ENCODE measurements at places on chromosomes 2 and 18.

DNA sequence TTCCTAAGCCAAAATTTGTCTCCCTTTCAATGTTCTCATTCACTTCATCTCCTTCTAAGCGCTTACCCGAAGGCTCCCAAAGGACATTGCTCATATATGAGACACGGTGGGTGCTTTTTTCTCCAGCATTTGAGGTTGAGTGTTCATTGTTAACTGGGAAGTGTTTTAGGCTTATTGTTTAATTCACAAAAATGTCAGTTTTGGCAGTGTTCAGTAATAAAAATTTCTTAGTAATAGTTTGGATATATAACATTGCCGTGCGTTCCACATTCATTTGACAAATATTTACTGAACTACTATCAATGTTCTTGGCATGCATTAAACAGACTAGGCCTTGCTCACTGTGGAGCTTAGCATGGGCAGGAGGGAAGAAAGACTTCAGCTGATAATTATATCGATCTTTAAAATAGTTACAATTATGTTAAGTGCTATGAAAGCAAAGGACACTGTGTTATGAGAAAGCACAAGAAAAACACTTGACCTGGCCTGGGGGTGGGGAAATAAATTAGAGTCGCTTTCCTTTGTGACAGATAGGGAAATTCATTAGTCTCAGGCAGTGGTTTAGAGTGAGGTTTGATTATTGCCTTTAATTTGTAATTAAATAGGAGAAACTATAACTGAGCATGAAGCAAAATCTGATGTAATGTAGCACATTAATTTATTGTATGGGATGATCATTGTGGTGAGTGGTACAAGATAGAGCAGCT is 82.2 kb upstream of the DOCK10 start:
- no peak for DNase-seq

DNA sequence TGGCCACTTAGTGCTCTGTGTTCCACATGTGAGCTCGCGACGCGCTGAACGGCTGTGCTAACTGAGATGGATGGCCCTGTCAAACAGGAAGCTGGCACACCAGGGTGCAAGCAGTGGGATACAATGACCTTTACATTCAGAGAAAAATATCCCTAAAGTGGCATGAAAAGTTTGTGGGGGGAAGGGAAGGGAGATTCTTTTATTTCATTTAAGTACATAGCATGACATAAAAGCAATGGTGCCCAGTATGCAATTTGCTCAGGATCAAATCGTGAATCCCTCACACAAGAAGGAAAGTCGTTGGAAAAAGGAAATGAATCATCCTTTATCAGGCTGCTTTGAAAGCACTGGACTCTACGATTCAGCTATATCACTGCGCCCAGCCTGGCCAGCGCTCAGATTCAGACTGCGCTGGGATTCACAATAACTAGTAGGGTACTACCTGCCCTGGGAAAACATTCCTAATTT is 26.0 kb downstream of the SATB2 start:
- no peak for DNase-seq

GRCh38 chr2:241505781-241506201 is 2.6 kb downstream of the STK25 start:
- DNase-seq = no peak

DNA sequence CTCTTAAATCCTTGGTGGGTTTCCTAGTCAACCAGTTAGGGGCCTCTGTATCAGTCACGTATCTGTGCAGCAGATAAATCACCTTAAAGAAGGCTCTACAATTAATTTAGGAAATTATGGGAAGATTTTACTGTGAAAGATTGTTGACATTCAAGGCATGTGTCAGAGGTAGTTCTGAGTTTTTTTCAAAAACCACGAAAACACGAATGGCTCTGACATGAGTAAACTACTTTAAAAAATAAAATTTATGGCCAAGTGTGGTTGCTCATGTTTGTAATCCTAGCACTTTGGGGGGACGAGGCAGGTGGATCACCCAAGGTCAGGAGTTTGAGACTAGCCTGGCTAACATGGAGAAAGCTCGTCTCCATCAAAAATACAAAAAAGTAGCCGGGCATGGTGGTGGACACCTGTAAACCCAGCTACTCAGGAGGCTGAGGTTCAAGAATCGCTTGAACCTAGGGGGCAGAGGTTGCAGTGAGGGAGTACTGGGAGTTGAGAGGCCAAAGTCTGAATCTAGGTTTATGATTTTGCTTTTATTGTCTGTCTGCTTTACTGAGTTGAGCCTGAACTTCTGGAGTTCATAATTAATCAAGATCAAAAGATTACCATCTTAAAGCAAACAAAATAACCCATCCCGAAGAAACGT is 77.1 kb downstream of the SPRED2 start:
- no peak for DNase-seq

- DNase-seq = no peak
Measured at GRCh38 chr18:23077493-23078256, 57.6 kb upstream of the CABLES1 start.

- DNase-seq = no peak
Measured at GRCh38 chr2:55923091-55923981, at the start of gene EFEMP1. TSS of gene EFEMP1 (minus strand) at chr2:55923782. CDS start at chr2:55922440, 1,342 bp downstream.

GRCh38 chr18:7686278-7686677 is 119.2 kb downstream of the PTPRM start:
- no peak for DNase-seq

DNA sequence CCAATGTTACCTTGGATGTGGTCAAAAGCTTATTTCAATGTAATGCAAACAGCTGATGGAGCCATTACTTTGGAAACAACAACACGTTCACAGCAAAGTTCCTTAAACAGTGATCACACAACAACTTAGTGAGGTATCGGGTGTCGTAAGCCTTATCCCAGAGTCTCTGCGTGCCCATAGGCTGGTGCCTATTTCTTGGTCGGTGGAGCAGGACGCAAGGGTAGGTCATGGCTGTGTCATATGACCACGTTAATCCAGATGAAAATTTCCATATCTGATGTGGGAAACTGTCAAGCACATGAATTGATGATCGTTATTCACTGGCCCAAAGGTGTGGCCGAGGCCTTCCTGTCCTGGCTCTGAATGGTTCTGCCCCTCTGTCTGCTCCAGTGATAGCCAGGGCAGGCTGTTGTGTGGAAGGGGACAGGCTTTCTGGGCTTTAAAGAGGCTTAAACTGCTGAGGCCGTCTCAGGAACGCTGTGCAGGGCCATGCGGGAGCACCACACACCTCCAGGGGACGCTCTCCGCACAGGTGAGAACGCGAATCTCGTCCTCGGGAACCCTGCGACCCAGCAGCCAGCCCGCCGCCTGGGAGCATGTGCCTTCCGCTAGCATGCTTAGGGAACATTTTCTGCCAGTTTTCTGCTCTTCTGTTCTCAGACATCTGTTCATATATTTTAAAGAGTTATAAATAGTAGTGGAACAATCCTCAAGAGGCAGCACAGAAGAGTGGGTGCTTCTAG is 90.6 kb downstream of the KCTD1 start:
- no peak for DNase-seq

GRCh38 chr18:38752430-38752829 is 1186.8 kb upstream of the CELF4 start:
- DNase-seq = no peak

GRCh38 chr2:54063967-54064535 is 51.4 kb upstream of the ACYP2 start:
- DNase-seq = no peak

DNA sequence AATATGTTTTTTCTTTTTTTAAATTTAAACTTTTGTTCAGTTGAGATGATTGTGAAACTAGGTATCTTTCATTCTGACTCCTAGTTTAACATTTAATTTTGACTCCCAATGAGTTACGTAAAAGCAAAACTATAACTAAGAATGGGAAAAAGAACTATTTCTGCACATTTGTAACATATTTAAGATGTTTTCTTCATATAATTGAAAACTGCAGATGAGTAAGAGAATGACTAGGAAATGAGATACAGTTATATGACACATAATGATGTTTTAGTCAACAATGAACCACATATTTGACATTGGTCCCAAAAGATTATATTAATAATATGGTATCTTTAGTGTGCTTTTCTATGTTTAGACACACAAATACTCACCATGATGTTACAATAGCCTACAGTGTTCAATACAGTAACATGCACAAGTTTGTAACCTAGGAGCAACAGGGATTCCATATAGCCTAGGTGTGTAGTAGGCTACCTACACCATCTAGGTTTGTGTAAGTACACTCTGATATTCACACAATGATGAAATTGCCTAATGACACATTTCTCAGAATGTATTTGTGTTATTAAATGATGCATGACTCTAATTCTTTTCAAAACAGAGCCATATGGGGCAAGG is 12.6 kb downstream of the ERMN start:
- DNase-seq = no peak

- no peak for DNase-seq
Measured at GRCh38 chr2:46211461-46211860, 85.7 kb upstream of the EPAS1 start.

DNA sequence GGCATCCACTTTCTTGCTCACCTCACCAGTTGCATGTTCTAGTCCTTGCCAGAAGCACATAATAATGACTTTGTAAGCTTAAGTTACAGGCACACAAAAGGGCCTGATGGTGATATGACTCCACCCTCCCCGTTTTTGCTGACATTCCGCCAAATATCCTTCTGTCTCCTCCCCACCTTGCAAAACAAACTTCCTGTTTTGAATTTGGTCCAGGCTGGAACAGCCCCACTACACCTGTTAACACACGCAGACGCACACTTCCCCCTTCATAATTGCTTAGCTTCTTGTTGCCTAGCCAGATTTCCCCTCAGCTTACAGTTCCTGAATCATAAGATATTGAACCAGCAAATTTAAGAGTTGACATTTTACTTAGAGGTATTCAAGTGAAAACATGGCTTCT is at the start of gene MGAT5:
Gene MGAT5 (plus strand): TSS at position 269 of the 400 bp plus-strand sequence. CDS start 332 bp downstream, outside the sequence.
- DNase-seq = no peak

DNA sequence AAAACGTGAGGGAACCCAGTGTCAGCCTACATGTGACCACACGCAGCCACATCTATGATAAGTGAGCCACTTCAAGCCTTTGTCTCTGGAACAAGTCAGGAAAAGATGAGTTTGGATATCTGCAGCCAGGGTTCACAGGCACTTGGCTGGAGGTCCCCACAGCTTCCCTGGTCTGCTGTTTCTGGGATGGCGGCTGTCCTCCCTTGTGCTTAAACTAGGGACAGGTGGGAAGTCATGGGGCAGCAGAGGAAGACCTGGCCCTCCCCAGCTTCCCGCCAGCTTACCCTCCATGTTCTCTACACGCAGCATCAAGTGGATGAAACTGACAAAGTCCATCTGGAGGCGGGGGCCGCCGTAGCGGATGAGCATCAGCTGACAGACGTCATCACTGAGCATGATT is 38.5 kb upstream of the GALNT14 start:
- DNase-seq = no peak

DNA sequence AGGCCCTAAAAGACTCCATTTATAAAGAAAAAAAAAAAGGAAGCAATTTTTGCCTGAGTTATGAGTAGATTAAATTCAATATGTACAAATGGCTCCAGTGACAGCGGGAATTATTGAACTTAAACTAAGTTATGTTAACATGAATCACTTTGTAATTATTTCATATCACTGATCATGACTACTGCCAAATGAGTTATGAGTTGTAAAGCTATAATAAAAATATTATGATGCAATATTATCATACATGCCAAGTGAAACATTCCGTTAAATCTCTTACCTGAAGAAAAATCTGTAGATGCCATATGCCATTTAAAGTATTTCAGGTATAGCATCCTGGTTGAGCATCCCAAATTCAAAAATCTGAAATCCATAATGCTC is 217.5 kb downstream of the DLGAP1 start:
- DNase-seq = no peak

- no peak for DNase-seq
Measured at GRCh38 chr2:229387866-229388265, 116.8 kb upstream of the PID1 start.

- DNase-seq = no peak
Measured at GRCh38 chr2:137339051-137339450, 573.7 kb downstream of the THSD7B start.

- DNase-seq = no peak
Measured at GRCh38 chr18:40883271-40883670, 1071.8 kb upstream of the PIK3C3 start.

- no peak for DNase-seq
Measured at GRCh38 chr2:158530829-158531228, 74.1 kb downstream of the PKP4 start.

- DNase-seq = no peak
Measured at GRCh38 chr18:49926106-49926745, 112.9 kb upstream of the ACAA2 start.

- DNase-seq = no peak
Measured at GRCh38 chr2:28382755-28383154, 9.9 kb upstream of the FOSL2 start.

DNA sequence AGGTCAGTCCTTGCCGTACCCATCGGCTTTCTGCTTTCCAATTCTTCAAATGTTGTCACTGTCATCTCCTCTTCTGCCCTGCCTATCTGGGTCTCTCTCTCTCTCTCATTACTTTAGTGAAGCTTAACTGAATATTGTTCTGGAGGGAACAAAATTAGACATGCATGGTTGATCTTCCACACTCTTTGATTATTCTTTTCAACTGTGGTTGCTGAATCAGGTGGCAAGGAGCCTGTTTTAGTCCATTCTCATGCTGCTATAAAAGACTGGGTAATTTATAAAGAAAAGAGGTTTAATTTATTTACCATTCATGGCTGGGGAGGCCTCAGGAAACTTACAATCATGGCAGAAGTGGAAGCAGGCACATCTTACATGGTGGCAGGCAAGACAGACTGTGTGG is 157.9 kb downstream of the ARL4C start:
- no peak for DNase-seq

Measured in T-helper 2 cell treated with Interferon-gamma antibody and Interleukin-4, amounts not matched to agents 5 μg/mL and 100 μg/mL, for 36 hours (primary cell).